Psoas muscle (tissue), 8 donors: ENCODE measurements at places on chromosomes 11 and 22. TPM values are rescaled to one million over a fixed set of nuclear protein-coding genes. Genes with fewer than 3 reads are reported as not detected.

KCNE3 gene
- total RNA-seq: 1.6 TPM

SLC37A2 gene
- 1.2 TPM for total RNA-seq

CCDC73 gene
- not detected for total RNA-seq

GRCh38 chr11:16456366-16456765, 100.0 kb upstream of the SOX6 start:
- H3K36me3 ChIP-seq: no peaks in the 10 kb centered on the region
- no peak overlapping the region for H3K27ac ChIP-seq
- no peak overlapping the region for H3K4me3 ChIP-seq

- no peak overlapping the region for H3K27ac ChIP-seq
- DNase-seq: no peak
- H3K4me3 ChIP-seq: no peak overlapping the region
- no peaks in the 10 kb centered on the region for H3K27me3 ChIP-seq
- H3K4me1 ChIP-seq: peaks cover 18% of the 10 kb centered on the region
Observed at GRCh38 chr11:73478737-73479347, 102.6 kb downstream of the RELT start.

GRCh38 chr11:70036971-70037882, 40.9 kb upstream of the ANO1 start:
- no peaks in the 10 kb centered on the region for H3K27me3 ChIP-seq
- no peak overlapping the region for H3K27ac ChIP-seq
- no peak overlapping the region for H3K4me3 ChIP-seq
- H3K36me3 ChIP-seq: no peaks in the 10 kb centered on the region
- no peak for DNase-seq
- no peaks in the 10 kb centered on the region for H3K4me1 ChIP-seq

GRCh38 chr11:45472716-45473317, 186.7 kb upstream of the SYT13 start:
- no peaks in the 10 kb centered on the region for H3K27me3 ChIP-seq
- no peak overlapping the region for H3K27ac ChIP-seq
- no peak for DNase-seq
- H3K36me3 ChIP-seq: no peaks in the 10 kb centered on the region

- no peaks in the 10 kb centered on the region for H3K27me3 ChIP-seq
- H3K36me3 ChIP-seq: no peaks in the 10 kb centered on the region
- H3K4me3 ChIP-seq: no peak overlapping the region
- no peak overlapping the region for H3K27ac ChIP-seq
Observed at GRCh38 chr11:74570266-74571061, 21.9 kb upstream of the POLD3 start.
